Stimulated activated CD4-positive, alpha-beta T cell treated with anti-CD3 and anti-CD28 coated beads, Interleukin-4, amount 100 ng/mL, for 24 hours (primary cell): ENCODE measurements at places on chromosomes 7 and 10.

DNA sequence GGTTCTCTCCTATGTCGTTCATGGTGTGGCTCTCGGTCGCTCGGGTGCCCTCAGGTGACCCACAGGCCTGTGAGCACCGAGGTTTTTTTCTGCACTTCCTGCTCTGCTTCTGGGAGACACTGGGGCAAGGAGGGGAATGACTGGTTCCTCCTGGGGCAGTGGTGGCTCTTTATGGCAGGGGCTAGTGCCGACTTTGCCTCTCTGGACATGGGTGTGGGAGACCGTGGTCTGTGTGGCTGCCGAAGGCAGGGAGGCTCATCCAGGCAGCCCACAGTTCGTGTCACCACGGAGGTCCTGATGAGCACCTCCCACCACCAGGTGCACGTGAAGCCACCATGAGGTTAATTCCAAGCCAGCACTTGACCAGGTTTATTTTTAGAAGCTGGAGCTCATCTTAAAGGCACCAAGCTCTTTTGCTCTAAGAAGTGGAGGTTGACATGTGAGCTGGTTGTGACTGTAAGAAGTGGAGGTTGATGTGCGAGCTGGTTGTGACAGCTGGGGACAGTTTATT is 24.7 kb upstream of the DPYSL4 start:
- DNase-seq = no peak

GRCh38 chr10:28327491-28327880 is 24.6 kb upstream of the MPP7 start:
- DNase-seq = no peak

DNA sequence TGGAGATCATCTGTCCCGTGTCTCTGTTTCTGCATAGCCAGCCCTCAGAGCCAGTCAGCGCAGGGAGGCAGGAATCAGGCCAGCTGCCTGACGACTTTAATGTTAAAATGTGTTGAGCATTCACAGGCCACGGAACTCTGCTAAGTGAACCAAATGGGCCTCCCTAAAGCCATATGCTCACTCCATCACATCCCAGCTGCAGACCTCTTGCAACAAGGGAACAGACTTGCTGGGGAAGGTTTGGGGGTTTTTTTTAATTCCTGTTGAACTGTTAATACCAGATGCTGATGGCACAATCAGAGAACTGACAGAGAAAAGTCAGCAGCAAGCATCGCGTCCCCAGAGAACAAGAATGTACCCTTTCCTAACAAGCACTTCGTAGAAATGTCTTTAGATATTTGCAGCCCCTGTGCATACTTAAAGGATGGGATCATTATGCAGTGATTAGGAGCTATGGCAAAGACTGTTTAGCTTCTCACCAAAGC is 900.4 kb upstream of the AUTS2 start:
- no peak for DNase-seq

DNA sequence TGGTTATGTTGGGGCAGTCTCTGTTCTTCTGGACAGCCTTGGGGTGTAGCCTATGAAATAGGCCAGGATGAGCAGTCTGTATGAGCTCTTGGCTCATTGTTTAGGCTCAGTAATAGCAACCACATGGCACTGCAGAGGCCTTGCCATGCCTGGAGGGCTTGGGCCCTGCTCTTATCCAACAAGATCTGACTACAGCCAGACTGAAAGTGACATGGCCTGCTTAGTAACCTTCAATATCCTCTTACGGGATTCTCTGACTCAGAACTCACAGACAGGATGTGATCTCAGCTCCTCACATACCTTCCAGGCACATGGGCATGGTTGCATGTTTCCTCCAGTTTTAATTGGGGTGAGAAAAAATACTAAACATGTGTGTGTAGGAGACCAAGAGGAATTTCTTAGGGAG is 289.3 kb downstream of the PTEN start:
- peak; percentile 57 for DNase-seq

- no peak for DNase-seq
Measured at GRCh38 chr7:116271963-116272886, 61.9 kb downstream of the TES start.

DNA sequence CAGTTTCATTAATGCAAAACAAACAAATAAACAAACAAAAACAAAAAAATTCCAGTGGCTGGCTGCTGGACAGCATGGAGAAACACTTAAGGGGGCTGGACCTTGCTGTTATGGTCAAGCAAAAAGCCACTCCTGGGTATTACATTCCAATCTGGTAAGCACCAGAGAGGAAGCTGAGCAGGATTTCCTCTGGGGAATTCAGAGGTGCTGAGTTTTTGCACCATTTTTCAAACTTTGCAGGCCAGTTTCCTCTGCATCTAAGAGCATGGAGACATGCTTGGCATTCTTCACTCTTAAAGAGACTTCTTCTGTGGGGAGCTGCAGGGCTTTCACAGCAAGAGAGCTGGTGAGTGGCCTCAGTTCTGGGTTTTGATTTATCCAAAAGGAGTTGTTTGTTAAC is 84.5 kb downstream of the FZD1 start:
- DNase-seq = no peak

GRCh38 chr10:86693721-86694369 is 25.5 kb downstream of the LDB3 start:
- DNase-seq = peak; percentile 32

DNA sequence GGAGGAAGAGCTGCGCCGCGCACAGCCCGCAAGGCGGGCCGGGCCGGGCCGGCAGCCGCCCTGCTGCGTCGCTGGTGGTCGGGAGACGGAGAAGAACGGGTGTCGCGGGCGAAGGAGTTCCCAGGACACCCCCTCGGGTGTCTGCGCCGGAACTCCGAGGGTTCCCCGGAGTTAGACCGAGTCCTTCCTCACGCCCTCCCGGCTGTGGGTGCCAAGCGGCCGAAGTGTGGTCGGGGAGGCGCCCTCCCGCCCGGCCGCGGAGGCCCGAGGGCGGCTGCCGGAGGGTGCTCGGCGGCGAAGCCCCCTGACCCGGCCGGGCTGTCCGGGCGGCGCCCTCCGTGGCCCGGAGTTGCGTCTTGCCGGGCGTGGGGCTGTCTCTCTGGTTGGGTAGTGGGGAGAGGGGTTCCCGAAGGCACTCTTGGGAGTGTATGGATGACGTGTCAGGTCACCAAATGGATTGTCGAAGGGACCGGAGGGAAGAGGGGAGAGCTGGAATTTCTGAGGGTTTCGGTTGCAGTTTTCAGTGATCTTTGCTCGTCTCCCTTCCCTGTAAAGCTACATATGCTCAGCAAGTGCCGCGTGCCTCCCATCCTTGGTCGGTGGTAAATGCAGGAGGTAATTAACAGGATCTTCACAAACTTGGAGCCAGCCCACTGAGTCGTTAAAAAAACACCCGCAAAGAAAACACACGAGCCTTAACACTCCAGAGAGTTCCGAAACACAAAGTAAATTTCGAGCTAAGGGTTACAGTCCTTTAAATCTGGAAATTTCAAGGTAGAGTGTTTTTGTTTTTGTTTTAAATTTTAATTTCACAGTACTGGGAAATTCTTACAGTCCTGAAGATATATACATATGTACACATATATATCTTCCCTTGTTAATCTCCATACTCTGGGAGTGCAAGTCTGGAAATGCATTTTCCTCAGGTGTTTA is 871 bp downstream of the ST7 start:
- peak; percentile 17 for DNase-seq

DNA sequence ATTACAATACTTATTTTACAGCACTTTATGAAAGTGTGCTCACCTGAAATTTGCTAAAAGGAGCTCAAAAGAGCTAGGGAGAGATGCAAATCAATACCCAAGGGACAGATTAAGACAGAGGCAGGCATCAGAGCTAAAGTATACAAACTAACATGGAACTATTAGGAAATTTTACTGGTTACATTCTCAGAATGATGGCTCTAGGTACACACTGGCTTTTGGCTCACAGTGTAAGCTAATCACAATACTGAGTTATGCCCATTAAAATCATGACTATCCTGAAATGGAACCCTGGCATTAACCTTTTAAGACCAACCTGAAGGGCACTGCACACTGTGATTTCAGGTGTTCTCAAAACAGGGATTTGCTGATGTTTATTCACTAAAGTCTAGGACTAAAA is 98.1 kb downstream of the NT5C2 start:
- DNase-seq = no peak
